ENCODE measurements at places on chromosomes 16 and 17.

- peak; percentile 89 for DNase-seq
Observed at GRCh38 chr17:57130708-57131461, 45.8 kb downstream of the AKAP1 start.

GRCh38 chr16:66961065-66961744, at the start of gene CES3:
TSS of gene CES3 (plus strand) at chr16:66961266. CDS start at chr16:66961308, 42 bp downstream.
- peak; percentile 90 for DNase-seq

- DNase-seq, result no peak
Observed at GRCh38 chr17:6551869-6552531, 4.4 kb downstream of the PITPNM3 start.

DNA sequence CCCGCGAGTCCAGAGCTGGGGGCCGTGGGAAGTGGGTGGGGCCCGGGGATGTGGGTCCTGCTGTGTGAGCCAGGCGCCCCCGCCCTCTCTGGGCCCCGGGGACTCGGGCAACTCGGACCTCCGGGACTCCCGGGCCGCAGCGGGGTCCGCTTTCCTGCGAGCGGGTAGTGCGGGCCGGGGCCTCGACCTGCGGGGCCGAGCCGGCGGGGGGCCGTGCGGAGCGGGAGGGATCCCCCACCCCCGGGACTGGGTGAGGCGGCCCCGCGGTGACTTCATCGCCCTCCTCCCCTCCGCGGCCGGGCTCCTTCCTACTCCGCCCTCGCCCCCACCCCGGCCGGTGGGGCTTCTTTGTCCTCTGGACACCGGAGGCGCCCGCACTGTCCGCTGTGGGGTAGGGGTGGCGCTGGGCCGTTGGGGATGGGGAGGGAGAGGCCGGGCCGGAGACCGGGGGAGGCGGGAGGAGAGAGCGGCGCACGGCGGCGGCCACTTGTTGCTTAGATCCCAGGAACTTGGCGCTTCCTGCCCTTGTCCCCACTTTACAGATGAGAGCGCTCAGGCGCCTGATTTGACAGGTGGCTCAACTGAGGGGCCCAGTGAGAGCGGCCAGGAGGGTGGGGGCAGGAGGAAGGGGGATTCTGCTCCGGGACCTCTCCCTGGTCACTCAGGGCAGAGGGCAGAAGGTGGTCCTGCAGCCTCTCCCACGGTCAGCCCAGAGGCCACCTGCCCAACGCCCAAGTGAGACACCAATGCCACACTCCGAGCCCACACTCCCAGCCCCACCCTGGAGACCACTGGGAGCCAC, 874 bp downstream of the CMTM3 start:
- no peak for DNase-seq

GRCh38 chr17:81926451-81927151, 934 bp downstream of the MAFG start:
- DNase-seq, result peak; percentile 69

DNA sequence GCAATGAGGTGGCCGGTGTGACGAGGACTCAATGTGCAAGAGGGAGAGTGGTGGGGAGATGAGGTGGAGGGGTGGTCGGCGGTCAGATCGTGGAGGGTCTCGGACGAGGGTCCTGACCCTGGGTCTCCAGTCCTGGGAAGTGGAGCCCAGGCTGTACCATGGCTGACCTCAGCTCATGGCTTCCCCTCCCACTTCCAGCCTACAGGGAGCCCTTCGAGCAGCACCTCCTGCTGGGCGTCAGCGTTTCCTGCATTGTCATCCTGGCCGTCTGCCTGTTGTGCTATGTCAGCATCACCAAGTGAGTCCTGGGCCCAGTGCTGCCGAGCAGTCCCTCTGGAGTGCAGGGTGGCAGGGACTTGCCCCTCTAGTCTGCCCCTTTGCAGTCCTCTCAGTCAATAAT, 41.8 kb downstream of the IL4R start:
- DNase-seq, result peak; percentile 25

DNA sequence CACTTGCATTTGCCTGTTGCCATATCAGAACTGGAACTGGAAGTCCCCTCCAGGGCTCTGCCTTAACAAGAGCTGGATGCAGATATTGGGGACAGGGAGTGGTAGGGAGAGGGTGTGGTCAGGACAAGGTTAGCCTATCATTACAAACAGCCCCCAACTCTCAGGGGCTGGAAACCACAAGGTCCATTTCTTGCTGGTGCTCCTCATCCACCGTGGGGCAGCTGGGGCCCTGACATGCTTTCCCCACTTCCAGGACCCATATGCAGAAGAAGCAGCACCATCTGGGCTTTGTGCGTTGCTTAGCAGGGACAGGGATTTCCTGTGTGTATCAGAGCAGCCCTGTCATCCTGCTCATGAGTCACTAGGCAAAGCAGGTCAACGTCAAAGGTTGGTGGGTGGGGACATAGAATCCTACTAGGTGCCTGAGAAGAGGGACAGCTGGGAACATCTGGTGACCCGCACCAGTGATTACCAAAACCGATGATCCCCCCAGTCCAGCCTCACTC, 26.9 kb downstream of the RGS9 start:
- peak; percentile 94 for DNase-seq

- DNase-seq, result no peak
Observed at GRCh38 chr17:65697661-65698060, 136.2 kb upstream of the AXIN2 start.

DNA sequence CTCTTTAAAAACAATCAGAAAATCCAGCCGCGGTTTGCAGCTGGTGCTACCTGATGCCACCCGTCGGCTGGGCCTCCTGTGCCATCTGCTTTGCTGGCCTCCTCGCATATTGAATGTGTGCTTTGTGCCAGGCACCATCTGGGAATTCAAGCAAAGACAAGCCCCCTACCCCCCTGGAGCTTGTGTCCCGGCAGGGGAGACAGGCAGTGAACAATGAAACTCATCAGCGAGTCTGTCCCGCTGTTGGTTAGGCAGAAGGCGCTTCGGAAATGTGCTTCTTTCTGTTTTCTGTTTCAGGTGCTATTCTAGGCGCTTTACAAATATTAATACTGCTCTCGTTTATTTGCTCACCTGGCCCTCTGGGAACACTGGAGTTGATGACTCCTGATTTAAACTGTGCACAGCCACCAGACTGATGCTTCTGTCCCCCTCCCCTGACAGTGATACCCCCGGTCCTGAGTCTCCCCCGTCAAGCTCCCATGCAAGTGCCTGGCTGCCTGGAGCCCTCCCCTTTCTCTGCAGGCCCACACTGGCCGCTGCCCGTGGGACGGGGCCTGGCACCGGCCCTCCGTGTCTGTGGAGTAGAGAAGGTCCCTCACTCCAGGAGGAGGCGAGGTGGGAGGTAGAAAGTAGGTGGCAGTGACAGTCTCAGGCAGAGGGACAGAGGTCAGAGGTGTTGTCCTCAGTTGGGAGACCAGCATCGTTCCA, 126.1 kb upstream of the PLCG2 start:
- DNase-seq, result no peak

GRCh38 chr16:87832137-87832527, 37.2 kb downstream of the SLC7A5 start:
- no peak for DNase-seq

- no peak for DNase-seq
Observed at GRCh38 chr17:16879686-16880085, 92.2 kb downstream of the TNFRSF13B start.

DNA sequence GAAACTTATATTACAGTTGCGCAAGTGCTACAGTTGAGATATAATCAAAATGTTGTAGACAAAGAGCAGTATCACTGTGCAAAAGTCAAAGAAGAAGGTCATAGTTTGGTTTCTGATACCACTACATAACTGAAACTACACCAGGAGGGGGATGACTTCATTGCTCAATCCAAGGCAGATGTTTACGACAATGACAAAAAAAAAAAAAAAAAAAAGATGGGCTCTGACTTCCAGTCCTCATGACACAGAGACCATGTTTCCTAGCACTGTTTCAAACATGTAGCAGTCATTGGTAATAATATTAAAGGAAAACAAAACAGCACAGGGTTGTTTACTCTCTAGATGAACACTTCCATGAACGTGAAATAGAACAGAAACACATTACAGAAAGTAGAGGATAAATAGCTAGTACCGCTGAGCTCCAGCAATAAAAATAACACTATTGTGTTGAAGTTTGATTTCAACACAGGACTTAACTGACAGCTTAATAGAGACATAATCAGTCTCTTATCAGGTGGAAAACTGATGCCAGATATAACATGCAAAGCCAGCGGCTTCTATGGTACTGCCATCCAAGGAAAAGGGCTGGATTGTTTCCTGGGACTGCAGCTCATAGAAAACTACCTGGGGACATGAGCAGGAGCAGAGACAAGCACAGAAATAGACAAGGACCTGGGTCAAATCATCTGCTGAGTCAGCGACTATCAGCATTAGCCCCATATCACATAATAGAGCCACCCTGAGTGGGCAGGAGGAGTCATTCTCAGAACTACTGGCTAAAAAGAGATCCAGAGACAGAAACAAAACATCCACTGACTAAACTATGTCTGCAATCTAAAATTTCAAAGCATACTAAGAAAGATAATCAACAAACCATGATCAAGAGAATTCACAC, 463.6 kb upstream of the SOX9 start:
- DNase-seq, result no peak

DNA sequence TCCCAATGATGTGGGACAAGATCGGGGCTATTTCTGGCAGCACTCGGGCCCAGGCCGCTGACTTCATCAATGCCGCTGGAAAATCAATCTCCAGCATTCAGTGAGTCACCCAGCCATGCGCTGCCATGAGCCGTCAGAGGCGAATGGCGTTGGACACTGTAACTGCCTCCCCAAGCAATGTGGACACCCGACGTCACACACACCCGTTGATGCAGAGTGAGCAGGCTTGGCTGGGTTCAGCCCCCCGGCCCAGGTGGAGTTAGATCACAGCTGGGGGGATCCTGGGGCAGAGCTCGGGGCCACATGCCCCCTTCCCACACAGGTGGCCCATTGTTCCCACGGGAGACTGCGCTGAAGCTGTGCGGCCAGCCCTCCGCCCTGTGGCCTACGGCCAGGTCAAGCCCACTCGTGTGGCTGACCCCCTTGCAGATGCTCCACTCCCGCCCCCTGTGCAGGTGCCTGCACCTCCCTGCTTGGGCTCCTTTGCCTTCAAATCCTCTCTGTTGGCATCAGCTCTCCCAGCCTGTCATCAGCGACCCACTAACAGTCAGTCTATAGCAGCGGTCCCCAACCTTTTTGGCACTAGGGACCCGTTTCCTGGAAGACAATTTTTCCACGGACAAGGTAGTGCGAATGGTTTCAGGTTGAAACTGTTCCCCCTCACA, 89.9 kb downstream of the TBC1D16 start:
- no peak for DNase-seq
